Stimulated activated CD8-positive, alpha-beta memory T cell treated with anti-CD3 and anti-CD28 coated beads, Interleukin-4, amount 100 ng/mL, for 4 hours (primary cell): ENCODE measurements at places on chromosomes 6 and 20.

GRCh38 chr20:47765691-47766594 is 19.3 kb downstream of the SULF2 start:
- DNase-seq = no peak

- DNase-seq = no peak
These were observed 84.6 kb downstream of the PTPN1 start for GRCh38 chr20:50594591-50595432.

GRCh38 chr6:26552640-26553188 is 14.5 kb downstream of the HMGN4 start:
- no peak for DNase-seq

- DNase-seq = no peak
These were observed 71.5 kb upstream of the RIPOR2 start for GRCh38 chr6:25007269-25007699.

DNA sequence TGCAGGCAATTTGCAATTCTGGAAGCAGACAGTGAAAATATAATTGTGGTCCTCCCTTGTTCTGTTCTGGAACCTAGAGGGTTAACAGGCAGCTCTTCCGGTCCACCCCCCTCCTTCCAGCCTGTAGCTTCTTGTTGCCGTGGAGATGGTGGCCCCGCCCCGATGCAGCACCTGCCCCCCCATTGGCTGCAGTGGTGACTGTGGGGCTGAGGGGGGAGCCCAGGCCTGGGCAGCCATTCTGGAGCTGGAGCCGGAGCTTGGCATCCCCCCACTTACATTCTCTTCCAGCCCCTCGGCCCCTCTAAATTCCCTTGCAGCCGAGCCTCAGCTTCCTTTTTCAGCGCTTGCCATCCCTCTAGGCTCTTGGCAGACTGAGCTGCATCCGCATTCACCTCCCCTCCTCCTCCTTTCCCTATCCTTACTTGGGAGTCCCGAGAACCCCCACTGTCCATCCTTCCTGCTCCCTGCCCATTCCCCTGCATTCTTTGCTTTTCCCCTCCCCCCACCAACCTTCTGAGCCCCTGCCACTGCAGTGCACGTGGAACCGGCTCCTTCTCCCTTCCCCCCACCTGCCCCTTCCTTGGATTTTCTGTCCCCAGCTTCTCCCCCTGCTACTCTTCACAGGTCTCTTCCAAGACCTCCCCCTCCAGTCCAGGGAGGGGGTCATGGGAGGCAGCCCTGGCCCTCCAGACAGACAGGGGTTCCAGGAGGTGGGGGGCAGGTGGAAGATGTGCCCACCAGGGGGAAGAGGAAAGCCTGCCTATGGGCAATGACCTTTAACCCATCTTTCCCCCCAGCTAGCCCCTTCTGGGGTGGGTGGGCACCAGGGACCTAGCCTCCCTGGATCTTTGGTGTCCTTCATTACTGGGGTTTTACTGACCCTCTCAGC is 11.4 kb downstream of the SYNGAP1 start:
- no peak for DNase-seq

DNA sequence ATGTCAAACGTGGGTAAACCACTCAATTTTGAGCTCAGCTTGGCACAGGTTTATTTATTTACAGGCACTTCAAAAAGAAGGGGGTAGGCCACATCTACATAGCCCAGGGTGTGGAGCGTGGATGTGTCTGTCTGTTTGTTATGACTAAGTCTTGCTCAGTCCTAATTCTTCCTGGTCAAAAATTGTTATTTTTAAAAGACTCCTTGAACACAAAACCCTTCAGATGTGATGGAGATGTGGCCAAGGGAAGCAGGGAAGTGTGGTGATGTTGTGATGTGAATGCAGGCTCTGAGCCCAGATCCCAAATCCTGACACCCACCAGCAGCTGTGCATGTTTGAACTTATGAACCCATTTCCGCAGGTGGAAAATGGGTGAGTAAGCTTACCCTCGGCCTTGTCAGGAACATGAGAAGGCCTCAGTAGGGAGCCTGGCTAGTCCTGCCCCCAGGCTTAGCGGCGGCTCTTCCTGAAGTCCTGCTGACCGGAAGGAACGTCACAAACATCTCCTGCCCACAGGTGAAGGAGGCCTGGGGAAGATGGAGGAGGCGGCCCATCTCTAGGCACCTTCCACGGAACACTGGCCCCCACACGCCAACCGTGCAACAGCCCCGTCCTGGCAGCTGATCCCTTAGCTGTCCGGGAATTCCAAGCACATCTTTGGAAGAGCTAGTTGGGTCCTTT is 119.7 kb downstream of the MYLK4 start:
- no peak for DNase-seq

DNA sequence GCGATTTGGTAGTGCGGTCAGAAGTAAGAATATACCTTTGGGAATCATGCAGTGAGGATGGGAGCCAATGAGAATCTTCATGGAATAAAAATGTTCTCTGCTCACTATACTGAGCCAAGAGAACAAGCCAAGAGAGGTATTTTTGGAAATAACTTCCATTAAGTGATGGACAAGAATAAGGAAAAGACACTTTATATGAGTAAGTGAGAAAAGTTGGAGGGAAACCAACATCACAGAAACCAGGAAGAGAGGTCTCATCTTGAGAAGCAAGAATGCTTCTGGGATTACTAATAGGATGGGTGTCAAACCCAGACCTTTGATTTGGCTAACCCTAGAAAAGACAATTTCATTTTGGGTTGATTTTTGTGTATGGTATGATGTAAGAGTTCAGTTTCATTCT is 181.2 kb upstream of the JAG1 start:
- DNase-seq = no peak

DNA sequence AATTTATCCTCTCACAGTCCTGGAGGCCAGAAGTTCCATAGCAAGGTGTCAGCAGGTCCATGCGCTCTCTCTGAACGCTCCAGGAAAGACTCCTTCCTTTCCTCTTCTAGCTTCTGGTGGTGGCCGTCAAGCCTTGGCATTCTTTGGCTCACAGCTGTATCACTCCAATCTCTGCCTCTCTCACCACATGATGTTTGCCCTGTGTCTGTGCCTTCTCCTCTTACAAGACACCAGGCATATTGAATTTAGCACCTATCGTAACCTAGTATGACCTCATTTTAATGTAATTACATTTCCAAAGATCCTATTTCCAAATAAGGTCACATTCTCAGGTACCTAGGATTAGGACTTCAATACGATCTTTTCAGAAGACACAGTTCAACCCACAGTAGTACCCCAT is 428.5 kb downstream of the CD83 start:
- no peak for DNase-seq

DNA sequence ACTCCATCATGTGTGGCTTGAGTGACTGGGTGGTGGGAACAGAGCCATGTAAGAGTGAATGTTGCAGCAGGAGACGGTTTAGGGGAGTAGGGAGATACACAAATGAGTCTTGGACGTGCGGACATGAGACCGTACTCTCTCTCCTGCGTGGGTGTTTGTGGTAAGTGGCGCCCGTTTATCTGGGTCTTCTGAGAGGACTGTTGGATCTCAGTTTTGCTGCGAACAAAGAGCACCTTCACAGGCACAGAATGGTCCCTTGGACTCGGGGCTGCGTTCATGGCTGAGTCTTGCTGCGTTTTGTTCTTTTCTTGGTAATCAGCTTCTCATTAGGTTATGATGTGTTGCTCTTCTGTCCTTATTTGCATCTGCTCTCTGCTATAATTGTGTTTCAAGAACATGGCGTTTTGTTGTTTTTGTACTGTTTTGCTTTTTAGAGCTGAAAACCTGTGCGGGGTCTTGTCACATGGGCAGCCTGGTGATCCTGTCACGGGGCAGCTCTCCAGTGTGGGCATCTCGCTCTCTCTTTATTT is 28.5 kb downstream of the STK35 start:
- DNase-seq = no peak

DNA sequence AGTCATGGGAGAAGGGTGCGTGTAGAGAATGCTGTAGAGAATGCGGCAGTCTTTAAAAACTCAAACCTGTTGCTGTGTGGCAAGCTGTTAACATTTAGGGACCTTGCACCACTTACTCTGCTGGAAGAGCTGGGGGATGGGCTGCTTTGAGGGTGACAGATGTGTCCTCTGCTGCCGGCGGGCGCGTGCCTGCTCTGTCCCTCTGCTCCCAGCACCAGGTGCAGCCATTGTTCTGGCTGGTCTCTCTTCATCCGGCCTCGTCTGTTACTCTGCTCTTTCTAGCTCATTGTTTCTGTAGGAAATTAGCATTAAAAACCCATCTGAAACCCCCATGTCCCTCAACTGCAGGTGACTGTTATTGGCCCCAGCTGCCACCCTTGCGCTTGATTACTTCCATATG is 78.5 kb downstream of the CBFA2T2 start:
- DNase-seq = no peak

GRCh38 chr6:118485601-118486550 is 62.2 kb upstream of the PLN start:
- no peak for DNase-seq

DNA sequence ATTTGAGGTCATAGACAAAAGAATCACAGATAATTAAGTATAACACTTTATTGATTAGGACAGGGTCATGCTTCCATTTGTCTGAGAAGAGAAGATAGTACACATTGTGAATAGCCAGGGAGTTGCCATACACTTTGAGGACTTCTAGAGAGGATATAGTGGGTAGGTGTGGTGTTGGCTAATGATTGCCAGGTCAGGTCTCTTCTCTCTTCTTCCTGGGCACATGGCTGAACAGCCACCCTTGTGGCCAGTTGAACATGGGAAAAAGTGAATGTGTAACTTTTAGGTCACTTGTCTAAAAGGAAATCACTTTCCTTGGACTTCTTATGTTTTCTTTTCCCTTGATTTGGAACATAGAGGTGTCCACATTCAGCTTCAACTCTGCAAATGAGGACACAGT is 772.1 kb upstream of the MAP3K7 start:
- DNase-seq = no peak

GRCh38 chr6:56954403-56955170 is at the start of gene BEND6:
BEND6 (plus strand) TSS chr6:56955107; CDS start chr6:56981811, 26,704 bp downstream.
- no peak for DNase-seq

DNA sequence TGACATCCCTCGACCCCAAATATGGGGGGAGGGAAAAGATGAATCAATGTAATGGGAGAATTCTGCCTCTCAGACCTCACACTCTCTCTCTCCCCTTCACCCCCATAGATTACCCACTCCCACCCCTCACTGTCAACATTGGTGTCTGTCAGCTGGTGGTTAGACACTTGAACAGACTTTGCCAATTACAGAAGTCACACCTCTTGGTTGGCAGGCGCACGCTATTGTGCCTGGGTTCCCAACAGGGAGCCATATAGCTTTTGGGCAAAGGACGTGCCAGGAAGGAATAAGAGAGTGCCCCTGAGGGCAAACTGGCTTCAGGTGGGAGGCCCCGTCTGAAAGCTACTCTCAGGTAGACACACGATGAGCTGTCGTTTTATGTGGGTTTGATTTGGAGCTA is 54.1 kb upstream of the FYN start:
- DNase-seq = no peak

- no peak for DNase-seq
These were observed 14.8 kb downstream of the APMAP start for GRCh38 chr20:24977797-24978196.
